ENCODE measurements at places on chromosomes 4 and X.
A peak's percentile ranks its signal among the peaks of the same experiment; 100 is the strongest.

GRCh38 chrX:21373637-21374162 lies 518 bp upstream of the CNKSR2 start:
- DNase-seq: peak; percentile 31

DNA sequence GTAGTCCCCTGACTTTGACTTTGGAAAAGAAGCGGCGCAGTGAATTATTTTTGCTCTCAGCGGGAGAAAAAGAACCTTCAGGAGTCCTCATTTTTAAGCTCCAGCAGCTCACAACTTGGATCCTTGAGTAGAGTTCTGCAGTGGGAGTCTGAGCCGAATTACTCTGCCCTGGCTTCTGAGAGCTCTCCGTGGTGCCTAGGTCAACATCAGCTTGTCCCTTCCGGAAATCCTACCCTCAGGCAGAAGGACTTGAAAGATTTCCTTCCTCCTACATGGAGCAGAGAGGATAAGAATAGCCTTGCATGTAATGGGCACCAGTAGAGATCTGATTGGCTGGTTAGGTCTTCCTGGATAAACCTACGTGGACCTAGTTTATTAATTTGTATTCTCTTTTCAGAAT lies 549.7 kb upstream of the TENM3 start:
- no peak for DNase-seq

DNA sequence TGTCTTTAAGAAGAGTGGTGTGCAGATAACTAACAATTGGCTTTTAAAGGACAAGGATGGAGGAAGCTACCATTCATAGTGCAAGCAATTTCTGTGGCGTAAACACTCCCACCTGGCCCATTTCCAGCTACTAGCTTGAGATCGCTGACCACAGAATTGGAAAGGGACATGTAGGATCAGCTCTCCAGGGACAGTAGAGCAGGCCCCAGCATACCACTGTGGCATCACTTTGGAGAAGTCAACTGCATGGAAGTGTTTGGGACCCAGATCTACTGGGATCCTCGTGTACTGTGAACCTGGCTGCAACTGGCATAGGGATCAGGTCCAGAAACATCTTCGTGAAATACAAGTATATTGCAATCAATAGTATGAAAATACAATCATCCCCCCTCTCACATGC lies 515.0 kb downstream of the INPP4B start:
- peak; percentile 34 for DNase-seq

DNA sequence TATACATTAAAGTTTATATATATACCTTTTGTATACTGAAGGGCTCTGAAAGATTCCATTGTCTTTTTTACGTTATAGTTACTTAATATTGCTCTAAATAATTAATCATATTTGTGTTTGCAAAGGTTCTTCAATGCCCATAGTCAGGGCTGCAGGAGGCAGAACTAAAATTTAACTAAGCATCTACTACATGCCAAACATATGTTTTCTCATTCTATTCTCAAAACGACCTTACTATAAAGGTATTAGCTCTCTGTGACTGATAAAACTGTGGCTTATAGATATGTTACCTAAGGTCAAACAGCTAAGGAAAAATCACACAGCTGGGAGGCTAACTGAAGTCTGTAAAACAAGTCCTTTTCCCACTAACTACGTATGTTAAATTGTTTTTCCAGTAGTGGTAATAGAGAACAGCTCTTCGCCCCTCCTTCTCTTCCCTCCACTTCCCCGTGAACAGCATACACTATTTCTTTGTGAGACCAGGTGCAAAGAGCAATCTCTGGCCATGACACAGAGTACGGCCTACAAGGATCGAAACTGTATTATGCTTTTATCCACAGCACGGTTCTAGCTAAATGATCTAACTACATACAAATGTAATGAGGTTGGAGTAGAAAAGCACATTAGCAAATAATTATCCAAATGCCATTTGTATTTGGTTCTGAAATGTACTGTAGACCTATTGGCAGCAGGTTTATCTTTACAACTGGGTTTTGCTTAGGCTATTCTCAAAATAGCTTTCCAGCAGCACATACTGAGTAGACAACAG lies 1.7 kb downstream of the CNOT6L start:
- DNase-seq: peak; percentile 38

GRCh38 chrX:1261285-1261684 lies 7.3 kb upstream of the CSF2RA start:
- DNase-seq: no peak

DNA sequence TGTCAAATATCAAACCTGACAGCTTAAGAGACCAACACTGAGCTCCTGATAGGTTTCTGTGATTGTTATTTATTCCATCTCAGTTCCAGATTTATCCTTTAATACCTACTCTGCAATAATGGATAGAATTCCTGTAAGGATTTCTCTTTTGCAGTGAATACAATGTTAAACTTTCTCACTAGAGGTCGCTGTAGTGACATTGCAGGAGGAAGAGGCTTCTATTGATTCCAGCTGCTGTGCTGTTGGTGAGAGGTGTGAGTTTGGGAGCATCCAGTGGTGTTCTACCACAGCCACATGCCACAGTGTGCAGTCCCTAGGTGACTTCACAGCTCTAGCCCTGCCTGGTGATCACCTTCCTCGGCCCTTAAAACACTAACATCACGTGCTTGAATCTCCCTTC lies 34.6 kb upstream of the DCAF8L2 start:
- no peak for DNase-seq

GRCh38 chrX:35098419-35098818 lies 155.8 kb downstream of the FAM47B start:
- DNase-seq: no peak

GRCh38 chr4:157572284-157572683 lies 351.8 kb downstream of the GRIA2 start:
- DNase-seq: no peak

- DNase-seq: no peak
These were observed 810.7 kb upstream of the AMOT start for GRCh38 chrX:113651306-113651705.

DNA sequence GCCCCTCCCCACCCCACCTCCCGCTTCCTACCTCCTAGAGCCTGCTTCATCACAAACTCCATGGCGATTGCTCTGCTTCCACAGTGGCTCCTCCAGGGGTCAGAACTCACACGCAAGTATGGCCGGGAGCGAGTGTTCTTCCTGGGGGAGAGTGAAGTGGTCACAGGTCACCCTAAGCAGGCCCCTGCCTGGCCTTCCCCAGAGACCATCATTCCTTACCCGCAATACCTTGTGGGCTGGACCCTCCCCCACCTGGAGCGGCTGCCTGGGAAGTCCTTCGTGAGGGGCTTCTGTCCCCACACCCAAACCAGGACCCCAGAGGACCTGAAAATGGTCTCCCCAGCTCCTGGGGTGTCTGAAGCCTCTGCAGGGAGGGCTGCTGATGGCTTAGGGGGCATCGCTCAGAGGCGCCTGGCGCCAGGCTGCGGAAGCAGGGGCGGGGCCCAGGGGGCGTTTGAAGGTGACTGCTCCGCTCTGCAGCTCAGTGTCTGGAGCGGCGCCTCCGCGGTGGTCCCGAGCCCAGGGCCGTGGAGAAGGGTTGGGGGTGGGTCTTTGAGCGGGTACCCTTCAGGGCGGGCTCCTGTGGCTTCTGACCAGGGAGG lies 1.4 kb downstream of the CPLX1 start:
- DNase-seq: no peak

GRCh38 chr4:140065393-140065792 lies 88.6 kb downstream of the MAML3 start:
- no peak for DNase-seq

GRCh38 chrX:39409246-39409917 lies 608.1 kb downstream of the MID1IP1 start:
- DNase-seq: no peak

- no peak for DNase-seq
These were observed 241.8 kb downstream of the FBXO8 start for GRCh38 chr4:174041555-174042105.

DNA sequence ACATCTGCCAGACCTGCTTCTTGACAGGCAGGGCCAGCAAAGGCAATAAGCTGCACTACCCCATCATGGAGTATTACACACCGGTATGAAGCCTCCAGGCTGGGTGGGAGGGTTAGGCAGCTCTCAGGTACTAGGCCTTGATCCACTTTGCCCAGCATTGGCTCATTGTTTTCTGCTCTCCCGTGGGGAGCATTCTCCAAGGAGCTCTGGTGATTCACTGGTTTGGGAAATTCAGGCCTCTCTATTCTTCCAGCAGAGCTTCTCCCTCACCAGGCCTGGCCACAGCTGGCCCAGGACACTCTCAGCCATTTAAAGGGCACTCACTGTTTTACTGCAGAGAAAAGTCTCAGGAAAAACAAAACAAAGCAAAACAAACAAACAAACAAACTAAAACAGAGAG lies 33.0 kb downstream of the DRP2 start:
- no peak for DNase-seq

GRCh38 chr4:30821859-30822612 lies 101.9 kb downstream of the PCDH7 start:
- DNase-seq: no peak

- DNase-seq: peak; percentile 7
These were observed 36.6 kb upstream of the UGT2A1 start for GRCh38 chr4:69689599-69689998.

- no peak for DNase-seq
These were observed 340.1 kb upstream of the CTSO start for GRCh38 chr4:156293657-156294297.

DNA sequence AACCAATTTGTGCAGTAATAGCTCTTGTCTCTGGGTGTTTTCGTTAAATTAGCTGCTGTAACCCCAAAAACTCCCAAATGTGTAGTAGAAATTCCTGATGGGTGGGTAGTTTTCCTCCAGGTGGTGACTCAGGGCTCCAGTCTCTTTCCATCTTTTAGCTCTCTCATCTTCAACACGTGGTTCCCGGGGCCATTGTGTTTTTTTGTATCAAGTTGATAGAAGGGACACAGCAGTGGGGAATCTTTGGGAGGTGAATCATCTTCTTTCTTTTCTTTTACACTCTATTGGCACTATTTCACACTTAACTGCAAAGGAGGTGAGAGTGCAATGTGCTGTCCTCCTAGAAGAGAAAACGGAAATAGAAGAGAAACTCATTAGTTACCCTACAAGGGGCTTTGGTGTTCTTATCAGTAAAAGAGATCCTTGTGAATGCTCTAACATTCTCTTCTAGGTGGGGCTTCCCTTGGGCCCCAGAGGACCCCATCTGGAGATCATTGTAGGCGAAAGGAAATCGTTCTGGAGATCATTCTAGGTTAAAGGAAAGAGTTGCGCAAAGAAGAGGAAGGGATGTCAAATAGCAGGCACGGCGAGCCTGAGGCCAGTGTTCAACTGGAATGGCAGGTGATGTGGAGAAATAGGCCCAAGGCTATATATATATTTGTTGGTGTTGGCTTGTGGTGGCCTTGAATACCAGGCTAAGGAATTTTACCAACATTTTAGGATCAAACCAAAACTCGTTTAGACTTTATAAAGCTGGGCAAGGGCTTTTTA lies 68.2 kb upstream of the ACSL1 start:
- DNase-seq: no peak

DNA sequence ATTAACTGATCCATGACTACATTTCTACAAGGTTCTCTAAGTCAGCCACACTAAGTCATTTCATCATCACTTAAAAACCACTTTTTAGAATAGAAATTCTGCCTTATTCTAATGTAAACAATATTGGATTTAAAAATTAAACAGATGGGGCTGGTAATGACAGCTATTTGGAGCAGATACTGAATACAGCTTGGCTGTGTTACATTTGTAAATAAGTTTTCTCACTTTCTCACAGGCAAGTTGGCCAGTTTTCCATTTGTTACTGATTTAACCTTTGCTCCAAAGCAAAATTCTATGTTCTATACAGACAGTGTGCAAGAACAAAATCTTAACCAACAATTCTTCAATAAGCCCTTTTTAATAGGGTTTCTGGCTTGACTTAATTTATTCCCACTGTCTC lies 370.7 kb downstream of the GRIA2 start:
- no peak for DNase-seq

- peak; percentile 22 for DNase-seq
These were observed 1.0 kb downstream of the PGRMC2 start for GRCh38 chr4:128286474-128287058.

GRCh38 chr4:10063544-10064300 lies 42.4 kb upstream of the SLC2A9 start:
- peak; percentile 6 for DNase-seq

GRCh38 chrX:98380106-98380505 lies 1496.4 kb downstream of the RPA4 start:
- no peak for DNase-seq

DNA sequence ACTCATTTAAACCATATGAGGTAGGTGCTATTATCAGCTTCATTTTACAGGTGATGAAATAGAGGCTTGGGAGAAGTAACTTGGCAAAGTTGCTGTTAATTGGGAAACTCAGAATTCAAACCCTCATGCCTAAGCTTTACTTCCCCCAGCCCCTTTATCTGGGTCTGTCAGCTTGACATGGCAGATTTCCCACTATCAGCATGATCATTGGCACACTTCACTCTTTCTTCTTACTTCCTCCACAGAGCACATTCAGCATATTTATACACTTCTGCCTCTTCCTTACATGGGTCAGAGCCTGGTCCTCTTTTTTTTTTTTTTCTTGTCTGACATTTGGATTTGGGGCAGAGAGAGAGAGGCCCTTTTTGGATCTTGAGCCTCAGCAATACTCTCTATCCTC lies 56.5 kb upstream of the ARX start:
- no peak for DNase-seq

DNA sequence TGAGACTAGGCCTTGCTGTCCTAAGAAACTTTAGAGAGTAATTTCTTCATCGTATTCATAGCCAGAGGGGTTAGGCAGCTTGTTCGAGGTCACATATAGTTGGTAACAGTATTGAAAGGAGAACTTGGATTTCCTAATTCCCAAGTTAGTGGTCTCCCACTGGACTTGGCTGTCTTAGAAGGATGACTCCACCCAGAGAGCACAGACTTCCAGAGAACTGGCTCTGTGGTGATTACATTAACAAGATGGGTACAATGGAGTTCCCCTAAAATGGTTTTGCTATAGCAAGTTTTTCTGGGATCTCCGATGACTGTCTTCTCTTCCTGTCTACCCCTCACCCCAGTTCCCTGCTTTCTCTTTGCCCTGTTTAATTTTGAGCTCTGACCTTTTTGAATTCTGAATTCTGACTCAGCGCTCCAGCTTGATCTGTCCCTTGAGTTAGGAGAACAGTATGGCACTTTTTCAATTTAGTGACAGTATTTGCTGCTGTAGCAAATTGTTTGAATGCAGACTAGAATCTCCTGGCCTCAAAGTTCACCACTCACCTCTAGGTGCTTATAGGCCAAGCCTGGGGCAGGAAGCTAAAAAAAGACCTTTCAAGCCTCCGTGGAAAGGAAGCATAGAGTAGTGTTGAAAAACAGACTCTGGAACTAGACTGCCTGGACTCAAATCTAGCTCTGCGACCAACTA lies 6.9 kb downstream of the MSN start:
- DNase-seq: no peak

DNA sequence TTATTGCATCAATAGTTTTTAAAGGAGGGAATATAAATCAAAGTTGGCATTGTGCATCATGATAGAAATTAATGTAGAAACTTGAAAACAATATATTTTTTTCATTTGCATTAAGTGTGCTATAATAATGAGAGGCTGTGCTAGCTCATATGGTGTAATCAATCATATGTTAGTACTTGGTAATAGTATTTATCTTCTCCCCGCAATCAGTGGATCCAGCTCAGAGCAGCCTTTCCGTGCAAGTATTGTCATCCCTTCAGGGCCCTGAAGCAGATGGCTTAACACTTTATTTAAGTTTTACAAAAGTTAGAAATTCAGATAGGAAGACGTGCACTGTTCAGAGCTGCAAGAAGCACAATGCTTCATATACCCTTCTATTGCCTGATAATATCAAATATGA lies 616.3 kb upstream of the ATOH1 start:
- DNase-seq: no peak

- DNase-seq: peak; percentile 35
These were observed 249.2 kb upstream of the RPS6KA3 start for GRCh38 chrX:20515841-20516461.

All from NCI-H2029 (cell line).